ENCODE measurements at places on chromosomes 16 and 17. TPM values are rescaled to one million over a fixed set of nuclear protein-coding genes. Genes with fewer than 3 reads are reported as not detected.

SPATA22 gene
- not detected for total RNA-seq

CRHR1 gene
- not detected for total RNA-seq

GOSR1 gene
- total RNA-seq: 37.1 TPM

GRCh38 chr17:73316919-73317505 is 5.2 kb upstream of the CDC42EP4 start:
- H3K4me1 ChIP-seq: no peaks in the 10 kb centered on the region
- no peak for DNase-seq

GRCh38 chr17:74202938-74203337 is 540 bp upstream of the RPL38 start:
- H3K27me3 ChIP-seq: peaks cover 13% of the 10 kb centered on the region
- DNase-seq: no peak

- no peak for DNase-seq
- H3K4me3 ChIP-seq: no peak overlapping the region
- peaks cover 18% of the 10 kb centered on the region for H3K4me1 ChIP-seq
- no peaks in the 10 kb centered on the region for H3K27me3 ChIP-seq
- peaks cover 55% of the 10 kb centered on the region for H3K36me3 ChIP-seq
These were observed 30.0 kb downstream of the PSME3IP1 start for GRCh38 chr16:57155702-57156350.

DNA sequence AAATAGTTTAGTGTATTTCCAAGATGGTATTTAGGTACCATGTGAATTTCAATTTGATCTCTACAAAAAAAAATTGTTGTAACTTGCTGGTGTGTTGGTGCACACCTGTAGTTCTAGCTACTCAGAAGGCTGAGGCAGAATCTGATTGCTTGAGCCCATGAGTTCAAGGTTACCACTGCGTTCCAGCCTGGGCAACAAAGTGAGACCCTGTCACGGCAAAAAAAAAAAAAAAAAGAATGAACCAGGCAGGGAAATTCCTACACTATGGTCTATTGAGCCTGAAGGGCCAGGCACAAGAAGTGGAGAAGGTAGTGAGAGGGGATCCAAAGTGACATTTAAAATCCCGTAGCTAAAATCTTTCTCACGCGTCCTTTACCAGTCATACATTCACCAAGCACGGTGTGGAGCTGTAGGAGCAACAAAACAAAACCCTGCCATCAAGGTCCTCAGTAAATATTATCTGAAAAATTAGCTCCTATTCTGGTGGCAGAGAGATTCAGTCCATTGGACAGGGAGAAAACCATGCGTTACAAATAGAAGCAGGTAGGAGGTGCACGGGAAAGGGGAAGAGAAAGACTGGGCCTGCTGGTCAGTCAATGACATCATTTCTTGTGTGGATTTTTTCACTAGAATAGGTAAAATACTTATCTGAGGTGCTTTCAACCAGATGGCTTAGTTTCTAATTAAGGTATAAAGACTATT is 27.3 kb downstream of the TXNDC11 start:
- DNase-seq: no peak
- no peaks in the 10 kb centered on the region for H3K27me3 ChIP-seq
- peaks cover 14% of the 10 kb centered on the region for H3K36me3 ChIP-seq
- H3K4me1 ChIP-seq: peaks cover 18% of the 10 kb centered on the region

DNA sequence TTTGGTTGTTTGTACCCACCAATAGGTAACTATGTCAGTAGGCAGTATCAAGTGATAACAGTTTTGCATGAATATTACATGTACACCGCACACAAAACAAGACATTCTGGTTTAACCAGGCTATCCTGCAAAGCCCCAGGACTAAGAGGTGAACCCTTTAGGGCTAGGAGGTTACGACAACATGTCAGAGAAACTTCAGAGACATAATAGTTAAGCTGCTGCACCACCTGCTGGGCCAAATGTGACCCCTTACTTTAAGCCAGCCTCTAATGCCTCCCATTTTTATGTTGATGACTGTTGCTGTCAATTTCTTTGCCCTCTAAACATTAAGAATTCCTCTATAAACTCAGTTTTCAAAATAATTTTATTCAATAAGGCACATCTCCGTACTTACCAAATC is 15.4 kb downstream of the SRP68 start:
- no peak overlapping the region for H3K27ac ChIP-seq
- no peak for DNase-seq
- H3K36me3 ChIP-seq: peaks cover 54% of the 10 kb centered on the region
- H3K27me3 ChIP-seq: no peaks in the 10 kb centered on the region
- peaks cover 9% of the 10 kb centered on the region for H3K4me1 ChIP-seq

- H3K36me3 ChIP-seq: peaks cover 8% of the 10 kb centered on the region
- H3K27me3 ChIP-seq: no peaks in the 10 kb centered on the region
- H3K4me1 ChIP-seq: peaks cover 19% of the 10 kb centered on the region
- DNase-seq: no peak
These were observed 178.2 kb upstream of the CACNG3 start for GRCh38 chr16:24077966-24078365.

DNA sequence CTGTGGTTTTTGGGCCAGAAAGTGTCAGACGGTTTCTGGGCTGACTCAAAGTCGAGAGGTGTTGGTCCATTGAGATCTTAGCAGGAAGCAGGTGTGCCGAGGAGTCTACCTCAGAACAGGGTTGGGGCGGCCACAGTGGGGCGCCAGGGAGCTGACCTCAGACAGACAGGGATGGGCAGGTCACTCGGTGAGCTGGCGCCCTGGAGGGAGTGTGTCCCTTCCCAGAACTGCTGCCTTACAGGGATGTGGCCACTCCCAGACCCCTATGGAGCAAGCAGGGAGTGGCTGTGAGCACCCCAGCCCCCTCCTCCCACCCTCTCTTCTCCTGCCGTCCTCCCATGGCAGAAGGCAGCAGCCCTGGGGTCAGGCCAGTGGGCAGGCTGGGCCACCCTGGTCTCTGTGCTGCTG is 14.0 kb upstream of the DPEP1 start:
- DNase-seq: peak; percentile 75
- no peak overlapping the region for H3K27ac ChIP-seq
- H3K4me3 ChIP-seq: no peak overlapping the region
- no peaks in the 10 kb centered on the region for H3K36me3 ChIP-seq
- H3K4me1 ChIP-seq: peaks cover 12% of the 10 kb centered on the region
- H3K27me3 ChIP-seq: no peaks in the 10 kb centered on the region

DNA sequence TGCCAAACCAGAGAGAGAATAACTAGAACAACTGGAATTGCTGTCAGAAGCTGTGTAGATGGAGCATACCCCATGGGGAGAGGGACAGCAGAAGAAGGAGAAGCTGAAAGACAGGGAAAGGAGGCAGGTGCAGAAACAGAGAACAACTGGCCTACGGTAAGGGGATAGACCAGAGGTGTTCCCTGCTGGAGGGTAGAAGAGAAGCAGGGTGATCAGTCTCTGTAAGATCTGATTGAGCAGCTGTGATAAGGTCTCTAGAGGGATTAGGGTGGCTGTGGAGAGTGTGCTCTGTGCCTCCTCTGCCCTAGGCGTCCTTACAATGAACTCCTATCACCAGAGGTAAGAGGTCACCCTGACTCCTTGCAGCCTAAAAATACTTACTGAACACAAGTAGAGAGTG is 30.4 kb upstream of the HS3ST3B1 start:
- no peaks in the 10 kb centered on the region for H3K27me3 ChIP-seq
- H3K4me1 ChIP-seq: no peaks in the 10 kb centered on the region
- no peaks in the 10 kb centered on the region for H3K36me3 ChIP-seq
- no peak overlapping the region for H3K4me3 ChIP-seq

- no peak for DNase-seq
- no peak overlapping the region for H3K4me3 ChIP-seq
- no peaks in the 10 kb centered on the region for H3K36me3 ChIP-seq
- peaks cover 2% of the 10 kb centered on the region for H3K27me3 ChIP-seq
These were observed 6.7 kb upstream of the MAP2K6 start for GRCh38 chr17:69407759-69408158.

DNA sequence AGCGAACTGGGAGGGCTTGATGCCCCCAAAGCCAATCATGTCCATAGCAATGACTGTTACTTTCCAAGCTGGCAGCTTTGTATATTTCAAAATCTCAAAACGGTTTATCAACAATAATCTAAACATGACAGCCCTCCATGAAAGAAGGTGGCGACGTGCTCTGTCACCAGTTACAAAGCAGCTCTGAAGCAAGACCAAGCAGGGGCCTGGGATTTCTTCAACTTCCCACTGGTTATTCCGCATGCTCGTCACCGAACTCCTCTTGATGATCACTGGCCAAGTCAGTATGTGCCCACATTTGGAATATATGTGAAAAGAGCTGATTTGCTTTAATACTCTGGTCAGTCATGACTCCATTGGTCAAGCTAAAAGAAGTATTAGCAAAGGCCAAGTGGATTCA is 175.6 kb downstream of the VPS53 start:
- H3K4me3 ChIP-seq: no peak overlapping the region
- no peak for DNase-seq
- peaks cover 8% of the 10 kb centered on the region for H3K4me1 ChIP-seq
- no peaks in the 10 kb centered on the region for H3K27me3 ChIP-seq
